OCI-M1 (cell line): ENCODE measurements at places on chromosomes 7 and 10.

DNA sequence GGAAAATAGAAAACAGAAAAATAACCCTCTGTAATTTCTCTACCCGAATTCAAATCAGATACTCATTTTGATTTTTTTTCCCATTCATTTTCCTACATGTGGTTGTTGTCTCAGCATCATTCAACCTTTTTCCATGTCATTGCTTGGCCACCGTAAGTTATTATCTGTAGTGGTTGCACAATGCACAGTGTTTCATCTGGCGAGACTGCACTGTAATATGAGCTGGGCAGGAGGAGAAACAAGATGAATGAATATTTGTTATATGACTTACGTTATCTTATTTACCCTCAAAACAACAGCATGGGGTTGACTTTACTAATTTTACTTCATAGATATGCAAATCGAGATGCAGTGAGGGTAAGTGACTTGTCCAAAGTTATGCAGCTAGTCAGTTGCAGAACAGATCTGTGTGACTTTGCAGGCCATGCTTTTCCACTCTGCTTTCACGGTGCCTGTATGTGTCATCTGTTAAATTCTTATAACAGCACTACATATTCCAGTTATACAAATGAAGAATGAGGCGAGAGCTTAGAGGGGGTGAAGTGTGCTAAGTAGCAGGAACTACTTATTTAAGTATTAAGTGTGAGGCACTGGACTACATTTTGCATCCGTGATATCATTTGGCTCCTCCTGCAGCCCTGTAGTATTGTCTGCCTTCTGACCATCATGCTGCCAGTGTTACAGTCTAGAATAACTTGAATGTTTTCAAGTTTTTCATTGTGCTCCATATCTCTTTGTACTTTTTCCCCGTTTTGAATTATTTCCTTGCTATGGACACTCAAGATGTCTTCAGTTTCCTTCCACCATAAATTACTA, 56.7 kb downstream of the ZMYND11 start:
- DNase-seq = peak; percentile 34

- no peak for DNase-seq
These were observed 38.9 kb upstream of the ADARB2 start for GRCh38 chr10:1776127-1776662.

DNA sequence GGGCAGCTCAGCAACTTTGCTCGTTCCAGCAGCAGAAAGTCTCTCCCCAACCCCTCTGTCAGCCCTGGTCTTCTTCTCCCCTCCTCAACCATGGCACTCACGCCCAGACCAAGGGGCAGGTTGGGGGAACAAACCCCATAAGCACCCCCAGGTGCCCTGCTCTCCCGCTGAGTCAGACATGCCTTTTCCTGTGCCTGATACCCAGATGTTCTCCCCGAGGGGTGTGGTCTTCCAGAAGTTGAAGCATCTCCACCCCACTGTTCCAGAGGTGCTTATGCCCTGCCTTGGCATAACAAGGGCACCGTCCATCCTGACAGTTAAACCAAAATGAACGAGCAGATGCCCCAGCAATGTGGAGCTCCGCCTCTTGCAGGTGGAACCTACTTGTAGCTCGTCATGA, 67.1 kb downstream of the C10orf143 start:
- no peak for DNase-seq

GRCh38 chr7:1498370-1499305, 5.6 kb downstream of the INTS1 start:
- DNase-seq = no peak

GRCh38 chr10:88149906-88150305, 286.5 kb downstream of the PTEN start:
- DNase-seq = no peak

GRCh38 chr7:4711634-4712033, 29.5 kb downstream of the FOXK1 start:
- DNase-seq = no peak
